ENCODE measurements at places on chromosomes 1 and 21.

DNA sequence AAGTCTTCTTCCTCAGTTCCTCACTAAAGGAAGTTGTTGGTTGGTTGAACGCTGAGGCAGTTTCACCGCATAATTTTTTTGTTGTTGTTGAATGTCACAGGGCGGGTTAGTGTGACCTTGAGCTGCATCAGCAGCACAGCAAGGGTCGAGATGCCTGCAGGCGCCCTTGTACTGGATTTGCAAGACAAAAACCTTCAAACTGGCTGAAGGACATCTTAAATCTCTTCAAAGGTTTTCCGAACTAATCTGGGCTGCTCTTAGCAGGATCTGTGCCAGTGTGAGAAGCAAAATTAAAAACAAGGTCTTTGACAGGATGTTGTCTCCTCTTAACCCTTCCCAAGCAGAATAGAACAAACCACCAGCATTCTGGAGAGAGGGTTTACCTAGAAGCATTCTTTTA is 59.4 kb downstream of the NRIP1 start:
- DNase-seq, result no peak

DNA sequence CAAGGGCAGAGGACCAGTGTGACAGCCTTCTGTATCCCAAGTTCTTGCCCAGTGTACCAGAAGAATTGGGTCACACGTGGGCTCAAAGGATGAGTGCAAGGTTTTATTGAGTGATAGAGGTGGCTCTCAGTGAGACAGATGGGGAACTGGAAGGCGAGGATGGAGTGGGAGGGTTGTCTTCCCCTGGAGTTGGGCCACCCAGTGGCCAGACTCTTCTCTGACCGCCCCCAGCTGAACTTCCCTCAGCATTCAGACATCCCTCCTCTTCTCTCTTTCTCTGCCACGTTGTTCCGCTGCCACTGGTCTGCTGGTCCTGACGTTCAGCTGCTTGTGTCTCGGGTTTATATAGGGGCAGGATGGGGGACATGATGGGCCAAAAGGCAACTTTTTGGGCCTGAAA is 150.1 kb upstream of the IVNS1ABP start:
- no peak for DNase-seq

DNA sequence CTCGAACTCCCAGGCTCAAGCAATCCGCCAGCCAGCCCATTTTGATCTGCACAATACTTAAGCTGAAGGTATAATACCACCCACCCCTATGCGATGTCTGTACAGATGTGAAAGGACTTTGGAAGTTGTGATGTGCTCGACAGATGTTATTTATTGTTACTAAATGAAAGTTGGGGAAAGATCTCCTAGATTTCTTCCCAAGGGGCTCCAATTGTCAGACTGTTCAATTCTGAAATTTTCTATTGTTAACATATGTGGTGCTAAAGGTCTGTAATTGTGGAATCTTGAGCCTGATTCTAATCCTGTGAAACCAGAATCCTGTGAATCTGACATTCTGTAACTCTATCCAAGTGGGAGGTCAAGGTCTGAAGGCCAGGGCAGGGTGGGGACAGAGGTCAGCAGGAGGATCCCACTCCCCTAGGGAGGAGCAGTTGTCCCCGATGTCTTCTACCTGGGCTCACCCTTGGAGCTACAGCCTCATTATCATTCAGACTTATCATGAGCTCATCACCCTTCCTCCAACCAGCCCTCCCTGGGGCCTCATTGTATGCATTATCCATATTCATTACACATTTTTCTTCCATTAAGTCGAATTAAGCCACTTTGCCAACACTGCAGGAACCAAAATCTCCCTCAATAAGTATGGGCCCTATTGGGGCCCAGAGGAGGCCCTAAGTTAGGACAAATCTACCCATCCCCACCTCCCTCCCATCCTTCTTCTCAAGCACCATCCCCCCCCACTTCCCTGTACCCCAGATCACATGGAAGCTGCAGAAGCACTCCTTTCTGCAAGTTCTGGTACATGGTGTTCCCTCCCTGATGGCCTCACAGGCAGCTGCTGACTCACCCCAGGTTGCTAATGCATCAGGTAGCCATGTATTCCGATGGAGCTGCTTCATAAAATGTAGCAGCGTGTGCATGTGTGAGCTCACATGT is 32.3 kb downstream of the SHISAL2A start:
- DNase-seq, result no peak

GRCh38 chr1:171716616-171717015 is 25.2 kb downstream of the VAMP4 start:
- DNase-seq, result no peak

DNA sequence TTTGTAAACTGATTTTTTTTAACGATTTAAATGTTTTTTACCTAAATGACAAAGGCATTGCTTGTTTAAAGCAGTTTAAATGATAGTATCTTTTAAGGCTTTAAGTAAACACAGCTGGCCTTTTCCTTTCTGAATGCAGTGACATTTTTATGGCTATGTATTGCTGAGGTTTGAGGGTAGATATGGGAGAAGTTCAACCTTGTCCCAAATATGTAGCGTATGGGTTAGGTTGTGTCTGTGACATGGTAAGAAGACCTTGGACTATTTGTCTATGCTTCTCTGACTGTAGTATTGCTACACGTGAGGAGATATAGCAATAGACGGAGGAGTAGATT is 32.5 kb downstream of the PKNOX1 start:
- DNase-seq, result no peak

- no peak for DNase-seq
These were observed 50.0 kb downstream of the CD46 start for GRCh38 chr1:207801819-207802218.

DNA sequence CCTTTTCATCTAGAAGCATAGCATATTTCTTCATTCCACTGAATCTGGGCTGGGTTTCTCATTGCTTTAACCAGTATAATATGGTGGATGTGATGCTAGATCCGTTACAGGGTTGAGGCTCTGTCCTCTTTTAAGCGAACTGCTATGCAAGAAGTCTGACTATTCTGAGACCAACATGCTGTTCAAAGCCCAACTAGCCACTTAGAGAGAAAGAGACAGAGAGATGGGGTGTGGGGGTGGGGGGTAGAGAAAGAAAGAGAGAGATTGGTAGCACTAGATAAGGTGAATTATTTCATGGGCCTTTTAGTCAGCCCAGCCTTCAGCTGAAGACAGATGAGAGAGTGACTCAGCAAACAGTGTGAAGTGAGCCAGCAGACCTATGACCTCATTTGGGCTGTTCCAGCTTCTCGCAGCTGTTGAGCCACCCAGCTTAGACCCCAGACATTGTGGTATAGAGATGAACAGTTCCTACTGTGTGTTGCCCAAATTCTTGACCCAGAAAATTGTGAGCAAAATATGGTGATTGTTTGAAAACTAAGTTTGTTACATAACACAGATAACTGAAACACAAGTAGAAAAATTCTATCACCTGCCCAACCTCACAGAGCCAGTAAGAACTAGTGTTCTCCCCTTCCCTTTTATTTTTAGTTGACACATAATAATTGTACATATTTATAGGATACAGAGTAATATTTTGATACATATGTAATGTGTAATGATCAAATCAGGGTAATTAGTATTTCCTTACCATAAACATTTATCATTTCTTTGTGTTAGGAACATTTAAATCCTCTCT is 40.7 kb upstream of the PRKACB start:
- no peak for DNase-seq

- DNase-seq, result no peak
These were observed 52.2 kb downstream of the KCND3 start for GRCh38 chr1:111937147-111937725.

GRCh38 chr1:153365696-153366095 is 8.0 kb downstream of the S100A9 start:
- no peak for DNase-seq

DNA sequence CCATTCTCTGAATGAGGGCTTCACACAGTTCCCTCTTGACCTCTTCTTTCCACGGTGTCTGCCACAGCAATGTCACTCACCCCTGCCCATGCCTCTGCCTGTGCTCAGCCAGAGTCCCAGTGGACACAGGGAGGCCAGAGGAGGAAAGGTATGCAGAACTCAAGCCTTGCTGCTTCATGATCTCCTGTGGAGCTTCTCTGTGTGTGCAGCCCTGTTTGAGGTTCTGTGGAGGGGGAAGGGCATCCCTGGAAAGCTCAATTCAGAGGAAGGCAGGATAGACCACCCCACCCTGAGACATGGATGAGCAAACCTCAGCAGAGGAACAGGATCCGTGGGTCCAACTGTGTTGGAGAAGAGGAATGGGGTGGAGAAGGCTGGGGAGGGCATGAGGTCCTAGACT is 2.0 kb downstream of the HCN3 start:
- no peak for DNase-seq

DNA sequence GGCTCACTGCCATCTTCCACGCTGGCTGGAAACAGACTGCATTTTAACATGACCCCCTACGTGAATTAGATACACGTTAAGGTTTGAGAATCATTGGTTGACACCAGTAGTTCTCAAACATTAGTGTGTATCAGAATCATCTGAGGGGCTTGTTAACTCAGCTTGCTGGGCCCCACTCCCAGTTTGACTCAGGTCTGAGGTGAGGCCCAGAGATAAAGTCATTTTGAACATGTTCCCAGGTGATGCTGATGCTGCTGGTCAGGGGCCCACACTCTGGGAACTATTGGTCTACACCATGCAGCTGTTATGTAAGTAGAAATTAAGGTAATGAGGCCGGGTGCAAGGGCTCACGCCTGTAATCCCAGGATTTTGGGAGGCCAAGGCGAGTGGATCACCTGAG is 1.3 kb downstream of the LSM10 start:
- DNase-seq, result no peak

- no peak for DNase-seq
These were observed 17.6 kb upstream of the SFPQ start for GRCh38 chr1:35210321-35211119.

DNA sequence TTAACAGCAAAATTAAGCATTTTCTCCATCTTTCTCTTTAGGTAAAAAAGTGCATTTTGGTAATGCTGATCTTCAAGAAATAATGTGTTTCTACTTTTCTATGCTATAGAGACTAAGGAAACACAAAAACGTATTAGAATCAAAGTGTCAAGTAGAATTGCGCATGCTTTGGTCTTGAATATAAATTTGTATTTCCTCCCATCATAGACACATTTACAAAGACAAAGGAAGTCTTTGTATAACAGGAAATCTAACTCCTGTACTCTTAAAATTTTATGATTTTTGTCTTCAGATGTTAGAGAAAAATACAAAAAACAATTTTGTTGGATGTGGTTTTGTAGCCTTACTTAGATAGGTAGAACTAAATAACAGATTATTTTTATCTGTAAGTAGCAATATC is 1299.4 kb downstream of the NCAM2 start:
- DNase-seq, result no peak

GRCh38 chr1:97758541-97759057 is 162.2 kb downstream of the DPYD start:
- no peak for DNase-seq

GRCh38 chr21:45972716-45973474 is 8.7 kb upstream of the COL6A1 start:
- no peak for DNase-seq

GRCh38 chr21:38567335-38567969 is 69.2 kb upstream of the ERG start:
- DNase-seq, result no peak

- DNase-seq, result no peak
These were observed 578 bp upstream of the TRIM62 start for GRCh38 chr1:33182401-33182841.

DNA sequence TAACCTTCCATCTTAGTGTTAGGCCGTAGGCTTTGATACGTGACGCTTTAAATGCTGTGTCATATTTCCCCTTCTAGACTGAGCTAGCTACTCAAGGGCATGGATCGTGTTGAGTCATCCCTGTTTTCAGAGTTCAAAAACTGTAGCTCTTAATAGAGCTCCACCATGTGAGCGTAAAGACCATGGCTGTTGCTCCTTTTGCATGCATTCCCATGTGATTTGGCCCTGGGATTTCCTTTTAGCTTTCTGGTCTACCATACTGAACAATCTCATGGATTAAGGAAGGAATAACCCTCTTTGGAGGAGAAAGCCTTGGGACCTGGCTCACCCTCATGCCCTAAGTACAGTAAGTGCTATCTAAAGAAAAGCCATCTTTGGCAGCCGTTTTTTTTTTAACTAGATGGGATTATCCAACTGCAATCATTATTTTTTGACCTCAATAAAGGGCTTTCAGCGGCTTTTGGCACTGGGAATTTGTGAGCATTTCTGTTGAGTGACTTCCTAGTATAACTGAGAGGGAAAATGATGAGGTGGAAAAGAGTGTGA is 76.6 kb downstream of the PLPP3 start:
- no peak for DNase-seq

- no peak for DNase-seq
These were observed 42.0 kb upstream of the ADAMTS1 start for GRCh38 chr21:26887251-26887650.

DNA sequence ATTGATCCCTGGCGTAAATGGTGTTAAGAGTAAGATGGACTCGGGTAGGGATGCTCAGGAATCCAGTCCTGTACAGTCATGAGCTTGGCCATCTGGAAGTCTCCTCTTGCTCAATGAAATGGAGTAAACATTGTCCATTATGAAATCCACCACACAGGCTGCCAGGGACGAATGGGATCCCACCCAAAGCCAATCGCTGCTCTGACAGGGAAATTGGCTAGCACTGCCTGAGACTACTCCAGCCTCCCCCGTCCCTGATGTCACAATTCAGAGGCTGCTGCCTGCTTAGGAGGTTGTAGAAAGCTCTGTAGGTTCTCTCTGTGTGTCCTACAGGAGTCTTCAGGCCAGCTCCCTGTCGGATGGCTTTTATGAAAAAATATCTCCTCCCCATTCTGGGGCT is at the start of gene HSD11B1:
HSD11B1 (plus strand) TSS at position 263 of the 400 bp plus-strand sequence; CDS start at position 360, 97 bp downstream.
- no peak for DNase-seq

- no peak for DNase-seq
These were observed 171.5 kb downstream of the AJAP1 start for GRCh38 chr1:4825800-4826450.

- DNase-seq, result no peak
These were observed 123.6 kb upstream of the B3GALT2 start for GRCh38 chr1:193309936-193310475.

DNA sequence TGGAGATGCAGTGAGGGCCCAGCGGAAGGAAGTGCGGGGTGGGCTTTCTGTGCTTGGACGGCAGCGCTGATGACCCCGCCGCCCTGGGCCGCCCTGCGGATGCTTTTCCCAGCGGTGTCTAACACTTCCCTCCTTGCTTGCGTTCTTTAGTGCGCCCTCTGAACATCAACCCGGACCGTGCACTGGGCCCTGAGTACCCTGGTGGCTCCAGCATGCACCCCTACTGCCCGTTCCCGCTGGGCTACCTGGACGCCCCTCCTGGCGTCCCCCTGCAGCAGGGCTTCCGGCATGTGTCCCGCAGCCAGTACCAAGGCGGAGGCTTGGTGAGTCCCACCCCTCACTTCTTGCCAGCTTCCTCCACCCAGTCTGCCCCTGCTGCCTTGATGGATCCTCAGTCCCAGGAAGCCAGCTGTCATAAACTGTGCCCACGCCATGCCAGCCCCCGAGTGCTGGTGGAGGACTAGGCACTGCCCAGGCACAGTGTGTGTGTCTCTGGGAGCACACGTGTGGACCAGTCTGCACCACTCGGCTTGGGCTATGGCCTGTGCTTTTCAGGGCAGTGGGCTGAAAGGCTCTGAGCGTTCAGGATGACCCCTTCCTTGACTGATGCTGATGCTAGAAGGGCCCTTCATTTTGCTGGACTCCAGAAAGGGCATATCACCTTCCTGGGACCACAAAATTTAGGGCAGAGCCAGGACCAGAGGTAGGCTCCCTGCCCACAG is 2.3 kb downstream of the DMRTB1 start:
- DNase-seq, result no peak

Measured in stimulated activated CD4-positive, alpha-beta T cell treated with anti-CD3 and anti-CD28 coated beads, Interleukin-12 subunit alpha, Interleukin-12 subunit beta, amount 100 ng/mL, for 4 hours (primary cell).